ENCODE measurements at places on chromosomes 16 and 17. TPM values are rescaled to one million over a fixed set of nuclear protein-coding genes. Genes with fewer than 3 reads are reported as not detected.

- no peak for DNase-seq
These were observed 37.5 kb downstream of the ACSM2B start for GRCh38 chr16:20538687-20539086.

- DNase-seq = no peak
These were observed 247.8 kb downstream of the ENGASE start for GRCh38 chr17:79322211-79323123.

DNA sequence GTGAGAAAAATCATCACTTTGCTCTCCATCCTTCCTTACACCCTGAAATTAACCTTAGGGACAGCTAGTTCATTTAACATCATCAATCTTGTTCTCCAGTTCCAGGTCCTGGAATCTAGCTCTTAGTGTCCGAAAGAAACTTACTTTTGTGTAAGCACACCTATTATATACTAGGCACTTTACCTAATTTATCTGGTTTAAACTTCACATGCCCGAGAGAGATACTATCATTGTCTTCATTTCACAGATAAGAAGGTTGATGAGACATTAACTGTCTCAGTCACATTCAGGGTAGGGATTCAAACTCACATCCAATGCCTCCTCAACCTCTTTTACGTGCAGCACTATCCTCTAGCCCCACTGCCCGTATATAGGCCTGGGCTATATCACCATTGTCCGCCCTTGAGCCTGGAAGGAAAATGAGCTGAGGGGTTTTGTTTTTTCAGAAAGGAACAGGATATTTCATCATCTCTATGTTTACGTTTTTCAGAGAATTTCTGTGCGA lies 501 bp upstream of the AP2B1 start:
- DNase-seq = no peak

DNA sequence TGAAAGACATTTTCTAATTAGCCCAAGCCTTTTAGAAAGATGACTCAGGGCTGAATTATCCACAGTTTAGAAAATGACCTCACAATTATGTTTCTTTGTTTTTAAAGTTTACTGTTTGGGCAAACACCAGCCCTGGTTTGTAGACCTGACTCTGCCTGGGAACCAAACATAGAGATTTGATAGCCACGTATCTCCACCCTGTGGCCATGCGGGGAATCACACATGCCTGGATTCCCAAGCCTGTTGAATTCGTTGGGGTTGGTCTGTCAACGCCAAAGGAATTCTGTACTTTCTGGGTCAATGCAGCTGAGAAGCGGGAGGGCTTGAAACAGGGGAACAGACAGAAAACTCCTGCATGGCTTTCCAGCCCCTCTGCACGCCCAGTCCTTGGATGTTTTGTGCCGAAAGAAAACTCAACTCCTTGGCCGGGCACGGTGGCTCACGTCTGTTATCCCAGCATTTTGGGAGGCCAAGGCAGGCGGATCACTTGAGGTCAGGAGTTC lies 26.9 kb downstream of the CD300A start:
- DNase-seq = peak; percentile 75

- DNase-seq = no peak
These were observed 3.2 kb upstream of the PER1 start for GRCh38 chr17:8155231-8155995.

DNA sequence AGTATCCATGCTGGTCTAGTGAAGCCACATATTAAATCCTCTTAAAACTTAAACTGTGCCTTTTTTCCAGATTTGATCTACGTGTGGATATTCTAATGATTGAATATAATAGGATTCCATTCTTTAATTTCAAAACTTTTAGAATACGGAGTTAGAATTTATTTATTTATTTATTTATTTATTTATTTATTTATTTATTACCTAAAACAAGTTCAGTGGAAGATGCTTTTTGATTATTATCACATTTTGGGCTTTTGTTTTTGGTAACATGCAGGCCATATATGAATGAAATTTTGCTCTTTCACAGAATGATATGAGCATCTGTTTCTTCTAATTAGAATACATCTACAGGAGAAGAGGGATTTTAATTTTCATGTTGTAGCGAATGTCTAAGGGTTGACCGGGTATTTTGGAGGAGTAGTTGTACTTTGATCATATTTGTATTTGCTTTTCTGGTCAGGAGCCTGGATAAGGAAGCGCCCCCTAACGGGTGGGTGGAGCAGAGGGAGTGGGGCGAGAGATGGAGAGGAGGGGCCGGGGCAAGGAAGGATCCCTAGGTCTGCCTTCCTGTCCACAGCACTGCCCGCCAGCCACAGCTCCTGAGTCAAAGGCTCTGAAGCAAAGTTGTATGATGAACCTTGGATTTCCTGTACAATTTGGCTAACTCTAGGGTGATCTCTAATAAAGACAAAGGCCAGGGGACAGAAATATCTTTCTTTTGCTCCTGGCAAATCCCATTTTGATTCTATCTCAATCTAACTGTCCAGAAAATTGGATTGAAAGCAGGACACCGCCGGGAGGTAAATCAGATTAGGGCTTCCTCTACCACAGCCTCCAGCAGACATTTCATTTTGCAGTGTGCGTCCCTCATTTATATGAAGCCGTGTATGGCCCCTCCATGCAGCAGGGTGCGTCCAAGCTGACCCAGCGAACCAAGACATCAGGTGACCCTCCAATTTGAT lies 149.1 kb downstream of the PRKCA start:
- no peak for DNase-seq

DNA sequence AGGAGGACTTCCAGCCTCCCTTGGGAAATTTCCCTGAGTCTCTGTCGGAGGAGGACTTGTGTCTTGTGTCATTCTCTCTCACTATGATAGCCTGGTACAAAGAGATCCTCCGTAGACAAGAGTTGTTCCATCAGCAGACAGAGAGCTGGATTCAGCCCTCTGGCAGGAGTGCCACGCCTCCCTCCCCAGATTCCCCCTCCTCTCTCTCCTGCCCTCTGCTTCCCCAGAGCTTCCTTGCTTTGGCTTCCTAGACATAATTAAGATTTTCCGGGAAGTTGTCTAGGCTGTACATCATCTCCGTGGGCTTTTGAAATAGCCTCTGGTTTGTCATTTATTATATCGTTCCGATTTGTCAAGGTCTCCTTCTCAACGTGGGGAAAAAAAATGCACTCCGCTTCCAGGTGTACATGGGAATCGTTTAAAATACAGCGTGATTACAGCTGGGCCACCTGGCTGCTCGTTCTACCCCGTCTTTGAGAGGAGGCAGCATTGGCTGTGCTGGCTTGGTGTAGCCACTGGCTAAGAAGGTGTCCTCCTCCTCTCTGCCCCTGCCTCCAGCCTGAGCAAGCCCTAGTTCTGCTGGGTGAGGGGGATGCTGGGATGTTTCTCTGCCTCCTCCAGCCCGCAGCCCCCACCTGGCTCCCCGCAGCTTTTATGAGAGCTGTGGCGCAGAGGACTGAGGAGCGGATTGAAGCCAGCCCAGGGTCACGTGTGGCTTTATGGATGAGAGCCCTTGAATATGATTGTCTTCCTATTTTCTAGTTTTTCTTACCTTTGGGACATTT lies 282.5 kb downstream of the SNX29 start:
- DNase-seq = no peak

DNA sequence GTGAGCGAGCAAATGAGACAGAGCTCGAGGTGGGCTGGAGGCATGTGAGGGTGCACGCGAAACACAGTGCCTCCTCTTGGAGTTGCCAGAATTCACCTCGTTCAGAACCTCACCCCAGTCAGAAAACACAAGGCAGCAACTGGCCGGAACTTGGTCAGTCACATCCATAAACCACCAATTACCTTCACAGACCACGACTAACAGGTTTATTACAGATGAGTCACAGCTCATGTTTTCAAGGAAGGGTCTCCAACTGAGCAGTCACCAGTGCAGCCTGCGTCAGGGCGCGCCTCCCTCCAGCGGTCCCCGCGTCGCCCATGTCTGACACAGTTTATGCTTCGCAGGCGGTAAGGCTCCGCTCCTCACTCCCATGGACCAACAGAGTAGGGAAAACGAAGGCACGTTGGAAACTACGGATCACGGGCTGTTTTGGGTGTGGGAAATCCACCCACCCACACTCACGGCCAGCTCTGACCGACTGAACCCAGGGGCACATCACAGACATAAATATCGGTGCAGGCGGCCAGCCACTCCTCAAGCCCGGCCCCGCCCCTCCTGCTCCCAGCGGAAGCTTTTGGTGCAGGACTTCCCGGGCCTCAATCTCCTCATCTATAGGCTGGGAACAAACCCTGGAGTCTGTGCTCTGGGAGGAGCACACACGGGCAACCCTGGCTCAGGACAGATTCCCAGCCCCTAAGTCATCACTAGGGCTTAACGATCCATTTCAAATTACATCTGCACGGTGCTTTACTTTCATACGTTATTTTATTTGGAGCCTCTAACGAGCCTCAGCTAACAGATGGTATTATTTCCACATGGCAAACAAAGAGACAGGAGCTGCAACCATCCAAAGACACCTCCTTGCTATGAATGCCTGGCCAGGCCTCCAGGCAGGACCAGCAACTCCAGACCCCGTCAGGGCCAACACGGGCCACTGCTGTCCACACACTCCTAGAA lies 126.3 kb downstream of the ZNF778 start:
- DNase-seq = no peak

DNA sequence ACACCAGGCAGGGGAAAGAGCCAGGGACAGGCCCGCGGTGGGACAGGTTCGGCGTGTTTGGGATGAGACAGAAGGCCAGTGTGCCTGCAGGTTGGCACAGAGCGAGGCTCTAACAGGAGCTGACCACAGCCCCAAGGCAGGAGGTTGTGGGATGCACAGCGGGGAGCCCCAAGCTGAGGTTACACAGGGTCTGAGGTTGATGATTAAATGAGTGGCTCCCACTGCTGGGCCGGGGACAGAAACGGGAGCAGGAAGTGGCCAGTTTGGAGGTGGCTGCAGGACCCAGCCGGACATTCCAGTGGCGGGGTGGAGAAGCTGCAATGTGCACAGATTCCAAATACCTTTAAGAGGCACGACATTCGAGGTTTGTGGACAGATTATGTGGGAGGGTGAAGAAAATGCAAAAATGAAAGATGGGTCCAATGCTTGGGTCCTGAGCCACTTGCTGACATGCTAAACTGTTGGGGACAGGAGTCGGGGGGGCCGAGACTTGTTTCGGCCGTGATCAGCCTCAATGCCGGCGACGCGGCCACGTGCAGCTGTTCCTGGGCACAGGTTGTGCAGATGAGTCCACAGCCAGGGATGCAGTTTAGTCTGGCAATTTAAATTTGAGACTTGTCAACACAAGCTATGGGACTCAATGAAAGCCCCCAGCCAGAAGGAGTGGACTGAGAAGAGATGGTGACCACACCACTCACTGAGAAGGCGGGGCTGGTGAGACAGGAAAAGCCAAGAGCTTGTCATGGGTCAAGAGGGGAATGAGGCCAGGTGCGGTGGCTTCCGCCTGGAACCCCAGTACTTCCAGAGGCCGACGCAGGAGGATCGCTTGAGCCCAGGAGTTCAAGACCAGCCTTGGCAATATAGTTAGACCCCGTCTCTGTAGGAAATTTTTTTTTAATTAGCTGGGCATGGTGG lies 8.7 kb downstream of the ENPP7 start:
- no peak for DNase-seq

DNA sequence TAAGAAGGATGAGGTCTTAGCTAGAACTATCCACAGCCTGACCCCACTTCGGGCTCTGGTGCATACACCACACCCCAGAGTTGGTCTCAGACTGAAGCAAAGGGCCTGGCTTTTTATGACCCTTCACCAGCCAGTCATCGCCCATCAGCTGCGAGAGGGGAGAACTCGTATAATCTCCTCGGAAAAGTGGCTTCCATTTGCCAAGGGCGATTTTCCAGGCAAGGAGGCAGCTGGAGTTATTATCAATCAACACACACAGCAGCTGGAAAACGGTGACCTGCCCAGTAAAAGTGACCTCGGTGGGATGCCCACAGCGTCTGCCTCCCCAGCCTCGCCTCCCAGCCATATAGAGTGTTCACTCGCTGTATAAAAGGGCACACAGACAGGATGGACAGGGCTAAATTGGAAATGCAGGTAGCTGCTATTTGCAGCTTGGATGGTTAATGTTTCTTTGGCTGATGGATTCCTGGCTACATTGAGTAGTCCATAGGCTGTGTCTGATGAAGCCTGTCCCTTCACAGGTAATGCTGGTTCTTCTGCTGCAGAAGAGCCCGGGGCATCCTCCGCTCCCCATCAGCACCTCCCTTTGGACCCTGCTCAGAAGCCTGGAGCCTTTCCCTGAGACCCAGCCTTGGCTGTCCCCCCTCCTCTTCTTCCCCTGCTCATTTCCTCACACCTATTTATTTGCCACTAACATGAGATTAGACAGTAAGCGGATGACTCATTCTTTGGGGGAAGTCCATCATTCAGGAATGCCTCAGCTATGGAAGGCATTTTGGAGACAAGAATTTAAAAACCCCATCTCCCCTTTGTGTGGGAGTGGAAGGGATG lies 45.7 kb downstream of the TMEM186 start:
- DNase-seq = no peak

- no peak for DNase-seq
These were observed 143.9 kb downstream of the SNX29 start for GRCh38 chr16:12120217-12120981.

- DNase-seq = no peak
These were observed 35.7 kb upstream of the METTL9 start for GRCh38 chr16:21563676-21564075.

DNA sequence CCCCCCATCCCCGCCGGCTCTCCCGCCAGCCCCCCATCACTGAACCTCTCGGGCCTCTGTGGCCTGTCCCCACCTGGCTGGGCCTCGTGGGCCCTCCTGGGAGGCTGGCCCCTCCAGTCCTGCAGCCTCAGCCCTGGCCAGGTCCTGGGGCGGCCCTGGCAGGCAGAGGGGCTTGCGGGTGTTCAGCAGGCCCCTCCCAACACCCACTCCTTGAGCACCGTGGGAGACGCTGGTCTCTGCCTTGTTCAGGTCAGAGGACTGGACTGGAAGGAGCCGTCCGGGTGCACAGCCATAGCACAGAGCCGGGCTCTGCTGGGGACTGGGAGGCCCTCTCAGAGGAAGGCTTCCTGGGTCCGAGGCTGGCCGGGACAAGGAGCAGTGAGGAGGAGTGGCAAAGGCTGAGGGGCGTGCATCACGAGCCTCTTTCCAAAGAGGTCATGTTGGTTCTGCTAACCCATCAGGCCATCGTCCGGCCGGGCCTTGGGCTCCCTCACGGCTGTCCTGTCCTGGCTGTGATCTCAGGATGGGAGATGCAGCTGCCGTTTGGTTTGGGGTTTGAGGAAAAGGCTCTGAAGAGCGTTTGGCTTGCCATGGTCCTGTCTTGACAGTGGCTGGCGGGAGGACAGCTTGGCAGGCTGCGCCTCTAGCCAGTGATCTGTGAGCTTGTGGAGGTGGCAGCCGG lies 6.3 kb upstream of the PABPN1L start:
- DNase-seq = no peak

DNA sequence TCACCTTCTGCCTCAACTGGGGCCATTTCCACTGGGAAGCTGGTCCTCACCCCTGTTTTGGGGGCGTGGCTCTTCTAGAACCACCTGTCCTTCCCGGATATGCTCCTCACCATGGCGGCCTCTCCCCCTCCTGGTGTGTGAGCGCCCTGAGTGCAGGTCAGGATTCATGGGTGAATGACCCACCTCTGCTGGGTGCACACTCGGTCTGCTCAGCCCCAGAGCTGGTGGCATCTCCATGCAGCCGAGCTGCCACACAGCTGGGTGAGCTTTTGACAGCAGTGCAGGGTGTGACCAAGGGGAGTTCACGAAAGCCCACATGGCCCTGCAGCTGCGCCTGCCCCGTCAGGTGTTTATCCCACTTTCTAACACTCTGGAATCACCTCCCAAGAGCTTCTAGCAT lies 27.3 kb downstream of the GRIN2C start:
- no peak for DNase-seq

RNU2-1 gene
- total RNA-seq = 1,456 TPM

CCL3 gene
- 0.78 TPM for total RNA-seq

SPNS3 gene
- total RNA-seq = 0.26 TPM

PIRT gene
- total RNA-seq = not detected

DBNDD1 gene
- 3.0 TPM for total RNA-seq

GALR2 gene
- total RNA-seq = not detected

CDC6 gene
- 3.1 TPM for total RNA-seq

LITAFD gene
- total RNA-seq = not detected

All from ureter (tissue), 1 donor.